ENCODE measurements at places on chromosomes 6 and 20.

DNA sequence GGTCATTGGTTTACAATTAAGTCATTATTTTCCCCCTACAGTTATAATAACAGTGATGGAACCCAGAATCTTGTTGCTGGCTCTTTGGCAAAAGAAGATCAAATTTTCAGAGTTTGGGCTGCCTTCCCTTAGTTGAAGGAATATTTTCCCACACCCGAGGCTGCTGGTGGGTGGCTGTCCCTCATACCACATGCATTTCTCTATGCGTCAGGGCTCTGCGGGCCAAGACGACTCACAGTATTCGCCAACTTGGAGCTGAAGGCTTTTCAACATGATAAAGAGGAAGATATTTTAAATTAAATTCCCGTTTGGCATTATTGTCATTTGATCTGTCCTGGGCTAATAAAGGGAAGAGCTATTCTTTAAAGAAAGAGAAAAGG is 102.2 kb upstream of the SASH1 start:
- peak; percentile 79 for DNase-seq

- DNase-seq, result peak; percentile 39
Measured at GRCh38 chr20:54668271-54669039, 193.1 kb downstream of the DOK5 start.

DNA sequence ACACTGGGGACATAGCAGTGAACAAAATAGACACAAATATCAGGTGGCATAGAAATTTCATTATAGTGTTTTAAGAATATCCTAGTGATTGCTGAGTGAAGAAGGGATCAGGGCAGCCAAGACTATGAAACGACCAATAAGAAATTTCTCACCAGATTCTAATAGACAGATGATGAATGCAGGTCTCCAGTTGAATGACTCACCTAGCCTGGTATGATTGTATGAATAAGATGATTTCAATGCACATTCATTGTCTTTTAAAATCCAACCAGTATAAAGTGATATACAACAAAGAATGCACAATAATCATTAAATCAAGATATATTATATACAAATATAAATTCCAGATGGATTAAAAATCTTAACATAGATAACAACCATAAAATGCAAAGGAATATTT is 124.5 kb upstream of the TENT5A start:
- DNase-seq, result peak; percentile 33

DNA sequence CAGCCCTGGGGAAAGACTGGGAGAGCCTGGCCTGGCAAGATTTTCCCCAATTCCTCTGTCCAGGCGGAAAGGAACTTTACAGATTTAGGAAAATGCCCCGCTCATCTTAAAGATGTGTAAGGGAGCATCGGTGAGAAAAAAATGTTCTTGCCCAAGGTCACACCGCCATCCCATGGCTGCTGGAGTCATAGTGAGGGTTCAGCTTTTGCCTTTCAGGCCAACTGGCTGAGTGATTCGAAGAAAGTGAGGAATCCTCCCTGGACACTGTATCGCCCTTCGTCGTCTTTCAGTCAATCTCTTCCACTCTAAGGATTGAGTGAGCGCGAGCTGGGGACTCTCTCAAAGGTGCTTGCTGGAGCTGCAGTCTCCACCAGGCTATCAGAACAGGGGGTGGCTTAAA is 1.4 kb downstream of the WFDC2 start:
- DNase-seq, result peak; percentile 13

GRCh38 chr20:46688151-46689081 is 828 bp downstream of the TP53RK start:
- peak; percentile 63 for DNase-seq

- DNase-seq, result peak; percentile 81
Measured at GRCh38 chr6:134882426-134883038, 67.4 kb downstream of the ALDH8A1 start.

GRCh38 chr6:37884548-37884947 is 65.0 kb downstream of the ZFAND3 start:
- DNase-seq, result no peak

DNA sequence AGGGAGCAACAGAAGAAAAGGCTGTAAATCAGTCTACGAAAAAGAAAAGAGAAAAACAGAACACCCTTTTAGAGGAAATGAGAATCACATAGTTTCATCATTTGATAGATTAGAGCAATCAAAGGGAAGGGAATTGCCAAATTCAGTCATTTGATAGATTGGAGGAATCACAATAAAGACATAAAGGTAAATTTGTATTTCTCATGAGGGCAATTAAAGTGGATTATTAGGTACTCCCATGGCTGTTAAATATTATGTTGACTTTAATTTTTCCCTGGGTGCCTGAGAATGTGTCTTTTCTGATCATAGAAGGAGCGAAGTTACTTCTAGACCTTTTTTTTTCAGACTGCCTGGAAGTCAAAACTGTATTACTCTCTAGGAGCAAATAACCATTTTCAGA is 1145.7 kb downstream of the EPHA7 start:
- no peak for DNase-seq

DNA sequence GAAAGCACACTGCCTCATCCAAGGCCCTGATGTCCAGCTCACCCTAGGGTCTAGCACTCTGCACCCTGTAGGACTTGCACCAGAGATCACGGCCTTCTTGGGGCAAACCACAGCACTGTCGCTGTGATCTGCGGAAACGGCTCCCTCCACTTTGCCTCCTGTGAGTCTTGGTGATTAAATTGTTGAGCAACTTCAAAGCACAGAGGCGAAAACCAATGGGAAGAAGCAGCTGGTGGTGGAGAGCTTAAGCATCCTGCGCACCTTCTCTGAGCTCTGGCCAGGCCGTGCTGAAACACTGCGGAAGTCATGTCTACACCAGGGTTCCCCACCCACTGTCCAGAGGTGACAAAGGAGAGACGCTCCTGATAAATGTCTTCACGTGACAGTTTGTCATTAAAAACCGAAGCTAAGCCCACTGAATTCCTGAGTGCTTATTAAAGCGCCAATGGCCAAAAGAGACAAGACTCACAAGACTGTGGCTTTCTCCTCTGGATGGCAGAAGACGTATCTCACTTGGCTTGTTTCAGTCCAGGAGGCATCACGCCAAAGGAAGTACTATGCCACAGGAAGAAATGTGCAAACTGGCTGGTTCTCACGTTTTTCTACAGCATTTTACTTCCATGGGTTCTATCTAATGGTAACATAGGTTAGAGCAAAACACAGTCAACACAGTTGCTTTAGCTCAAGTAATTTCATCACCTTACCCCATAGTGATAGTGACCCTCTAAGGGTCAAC is 3.1 kb downstream of the RAMACL start:
- DNase-seq, result no peak

DNA sequence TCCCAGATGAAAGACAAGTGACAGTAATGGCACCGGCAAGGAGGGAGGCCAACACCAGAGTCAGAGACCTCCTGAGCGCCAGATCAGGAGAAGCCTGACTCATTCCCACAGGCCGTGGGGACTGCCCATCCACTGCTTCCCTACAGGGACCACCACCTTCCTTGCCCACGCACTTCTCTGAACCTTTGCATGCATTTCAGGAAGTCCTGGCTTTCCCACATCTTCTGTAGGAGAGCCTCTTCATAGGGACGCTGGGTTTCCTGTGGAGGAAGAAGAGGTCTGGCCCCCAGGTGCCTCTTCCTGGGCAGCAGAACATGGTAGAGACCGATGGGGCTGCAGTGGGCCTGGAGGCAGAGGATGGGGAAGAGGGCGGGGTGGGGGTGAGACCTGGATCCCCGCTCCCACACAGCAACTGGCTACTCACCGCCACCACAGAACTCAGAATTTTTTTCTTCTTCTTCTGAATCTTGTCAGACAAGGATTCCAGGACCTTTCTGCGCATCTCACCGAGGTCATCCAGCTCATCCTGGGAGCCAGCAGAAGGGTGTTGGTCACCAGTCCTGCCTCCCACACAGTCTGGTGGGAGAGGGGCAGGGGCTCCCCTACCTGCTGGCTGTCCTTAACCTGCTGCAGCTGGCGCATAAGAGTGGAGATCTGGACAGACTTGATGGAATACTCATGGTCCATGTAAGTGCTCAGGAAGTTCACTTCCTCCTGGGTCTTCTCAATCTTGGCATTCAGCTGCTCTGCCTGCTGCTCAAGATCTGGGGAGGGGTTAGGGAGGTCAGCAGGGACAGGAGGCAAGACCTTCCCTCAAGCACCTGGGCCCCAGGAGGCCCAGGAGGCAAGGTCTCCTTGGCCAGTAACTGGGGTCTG is 13.7 kb downstream of the C20orf96 start:
- DNase-seq, result no peak

GRCh38 chr6:20565342-20565741 is 31.1 kb downstream of the CDKAL1 start:
- DNase-seq, result no peak

DNA sequence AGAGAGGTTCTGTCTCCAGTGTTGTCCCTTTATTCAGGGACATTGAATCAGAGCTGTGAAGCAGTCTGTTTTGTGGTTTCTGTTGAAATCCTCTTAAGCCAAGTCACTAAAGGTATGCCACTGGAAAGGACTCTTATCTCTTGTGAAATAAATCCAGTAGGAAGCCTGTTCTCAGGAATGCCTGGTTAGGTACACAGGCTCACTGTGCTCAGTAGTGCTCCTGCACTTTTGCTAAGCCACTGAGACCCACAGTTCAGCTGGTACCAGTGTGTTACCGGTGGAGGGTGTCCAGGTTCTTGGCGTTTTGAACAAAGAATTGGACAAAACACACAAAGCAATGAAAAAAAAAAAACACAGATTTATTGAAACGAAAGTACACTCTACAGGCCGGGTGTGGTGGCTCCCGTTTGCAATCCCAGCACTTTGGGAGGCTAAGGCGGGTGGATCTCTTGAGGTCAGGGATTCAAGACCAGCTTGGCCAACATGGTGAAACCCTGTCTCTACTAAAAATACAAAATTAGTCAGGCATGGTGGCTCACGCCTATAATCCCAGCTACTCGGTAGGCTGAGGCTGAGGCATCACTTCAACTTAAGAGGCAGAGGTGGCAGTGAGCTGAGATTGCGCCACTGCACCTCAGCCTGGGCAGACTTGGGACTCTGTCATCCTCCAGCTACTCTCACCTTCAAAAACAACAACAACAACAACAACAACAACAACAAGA is 186.1 kb downstream of the JARID2 start:
- peak; percentile 43 for DNase-seq

DNA sequence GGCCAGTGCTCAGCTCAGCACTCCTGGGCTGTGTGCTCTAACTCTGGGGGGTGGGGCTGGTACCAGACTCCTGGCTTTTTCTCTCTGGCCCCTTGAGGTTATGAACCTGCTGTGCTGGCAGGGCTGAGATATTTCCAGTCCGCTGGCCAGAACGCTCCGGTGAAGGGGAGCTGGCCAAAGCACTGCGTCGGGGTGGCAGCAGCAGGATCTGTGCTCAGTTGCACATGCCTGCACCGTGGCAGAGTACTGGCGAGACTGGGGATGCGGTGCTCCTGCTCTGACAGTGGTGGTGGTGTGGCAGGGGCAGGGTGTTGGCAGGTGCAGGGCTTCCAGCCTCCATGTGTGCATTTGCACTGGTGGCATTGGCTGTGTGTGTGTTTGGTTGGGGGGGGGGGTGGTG is 374.4 kb downstream of the PHF3 start:
- DNase-seq, result no peak

DNA sequence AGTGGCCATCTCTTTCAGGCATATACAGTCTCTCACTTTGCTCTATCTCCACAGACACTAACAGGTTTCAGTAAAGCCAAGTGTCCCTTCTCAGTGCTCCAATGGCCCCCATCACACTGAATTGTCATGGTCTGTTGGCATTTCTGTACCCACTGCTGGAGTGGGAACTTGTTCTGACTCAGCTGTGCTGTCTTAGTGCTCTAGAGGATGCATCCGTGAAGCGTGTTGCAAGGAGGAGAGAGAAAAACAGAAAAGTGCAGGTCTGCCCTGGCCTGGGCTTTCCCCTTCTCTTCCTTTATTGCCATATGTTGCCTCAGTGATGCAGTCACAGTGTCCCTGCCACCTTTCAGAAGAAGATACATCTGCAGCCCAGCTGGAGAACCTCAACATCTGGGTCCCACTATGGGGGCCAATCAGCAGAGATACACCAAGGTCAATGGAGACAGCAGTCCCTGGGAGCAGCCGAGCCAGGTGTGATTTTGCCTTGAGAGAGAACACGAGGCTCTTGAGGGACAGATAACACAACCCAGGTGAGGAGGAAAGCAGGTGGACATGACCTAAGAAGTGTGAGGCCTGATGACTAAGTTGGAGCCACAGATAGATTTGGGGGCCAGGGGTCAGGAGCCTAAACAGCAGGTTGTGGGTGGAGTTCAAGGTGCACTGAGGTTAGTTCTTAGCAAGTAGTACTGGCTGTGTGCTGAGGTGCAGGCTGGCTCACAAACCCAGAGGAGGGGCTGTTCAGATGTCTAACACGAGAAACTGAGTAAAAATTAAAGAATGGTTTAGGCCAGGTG is 5.6 kb upstream of the PLCG1 start:
- DNase-seq, result no peak

DNA sequence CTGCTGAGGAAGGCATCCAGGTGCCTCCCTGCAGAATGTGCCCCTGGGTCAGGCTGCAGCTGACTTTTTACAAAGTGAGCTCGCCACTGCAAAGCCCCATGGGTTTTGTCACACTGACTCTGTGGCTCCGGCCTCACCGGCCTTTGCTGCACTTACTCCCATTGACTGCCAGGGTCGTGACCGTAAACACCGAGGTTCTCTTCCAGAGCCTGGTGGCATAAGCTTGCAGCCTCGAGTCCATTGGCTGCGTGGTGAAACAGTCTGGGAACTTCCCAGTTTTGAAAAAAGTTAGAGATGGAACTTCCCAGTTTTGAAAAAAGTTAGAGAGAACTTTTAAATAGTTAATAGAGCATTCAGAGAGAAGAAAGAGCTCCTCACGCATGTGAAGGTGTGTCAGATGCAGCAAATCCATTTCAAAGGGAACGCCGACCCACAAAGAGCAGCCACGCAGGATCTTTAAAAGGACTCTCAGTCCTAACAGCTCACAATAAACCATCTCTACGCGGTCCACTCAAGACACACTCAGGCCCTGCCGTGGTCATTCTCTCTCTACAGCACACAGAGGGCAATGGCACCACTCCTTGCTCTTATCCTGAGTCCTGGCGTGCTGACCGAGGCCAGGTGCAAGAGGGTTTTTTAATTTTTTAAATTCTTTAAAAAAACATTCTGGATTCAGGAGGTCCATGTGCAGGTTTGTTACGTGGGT is 12.8 kb downstream of the RAMACL start:
- no peak for DNase-seq

DNA sequence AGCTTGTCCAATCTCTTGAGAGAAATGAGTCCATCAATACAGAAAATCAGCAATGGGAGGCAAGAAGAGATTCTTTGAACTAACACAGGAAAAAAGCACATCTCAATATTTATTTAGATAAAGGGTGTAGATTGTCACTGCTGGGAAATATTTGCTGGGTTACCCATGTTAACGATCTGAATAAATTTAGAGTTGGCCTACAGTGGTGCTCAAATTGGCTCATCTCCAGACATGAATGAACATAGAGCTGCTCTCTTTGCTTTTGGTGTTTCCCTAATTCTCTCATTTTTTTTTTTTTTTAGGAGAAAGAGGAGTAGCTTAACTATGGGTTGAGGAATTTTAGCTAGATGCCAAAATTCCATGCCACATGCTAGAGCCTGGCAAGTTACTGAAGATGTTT is 471.2 kb downstream of the PKHD1 start:
- DNase-seq, result no peak

All from cardiac fibroblast (primary cell).